ENCODE measurements at places on chromosomes 7 and 10.

GRCh38 chr7:20153567-20153966, 63.6 kb downstream of the MACC1 start:
- DNase-seq: no peak

- no peak for DNase-seq
Measured at GRCh38 chr10:127408112-127408710, 140.9 kb upstream of the NPS start.

GRCh38 chr7:154699417-154699816, 303.5 kb downstream of the PAXIP1 start:
- DNase-seq: no peak

DNA sequence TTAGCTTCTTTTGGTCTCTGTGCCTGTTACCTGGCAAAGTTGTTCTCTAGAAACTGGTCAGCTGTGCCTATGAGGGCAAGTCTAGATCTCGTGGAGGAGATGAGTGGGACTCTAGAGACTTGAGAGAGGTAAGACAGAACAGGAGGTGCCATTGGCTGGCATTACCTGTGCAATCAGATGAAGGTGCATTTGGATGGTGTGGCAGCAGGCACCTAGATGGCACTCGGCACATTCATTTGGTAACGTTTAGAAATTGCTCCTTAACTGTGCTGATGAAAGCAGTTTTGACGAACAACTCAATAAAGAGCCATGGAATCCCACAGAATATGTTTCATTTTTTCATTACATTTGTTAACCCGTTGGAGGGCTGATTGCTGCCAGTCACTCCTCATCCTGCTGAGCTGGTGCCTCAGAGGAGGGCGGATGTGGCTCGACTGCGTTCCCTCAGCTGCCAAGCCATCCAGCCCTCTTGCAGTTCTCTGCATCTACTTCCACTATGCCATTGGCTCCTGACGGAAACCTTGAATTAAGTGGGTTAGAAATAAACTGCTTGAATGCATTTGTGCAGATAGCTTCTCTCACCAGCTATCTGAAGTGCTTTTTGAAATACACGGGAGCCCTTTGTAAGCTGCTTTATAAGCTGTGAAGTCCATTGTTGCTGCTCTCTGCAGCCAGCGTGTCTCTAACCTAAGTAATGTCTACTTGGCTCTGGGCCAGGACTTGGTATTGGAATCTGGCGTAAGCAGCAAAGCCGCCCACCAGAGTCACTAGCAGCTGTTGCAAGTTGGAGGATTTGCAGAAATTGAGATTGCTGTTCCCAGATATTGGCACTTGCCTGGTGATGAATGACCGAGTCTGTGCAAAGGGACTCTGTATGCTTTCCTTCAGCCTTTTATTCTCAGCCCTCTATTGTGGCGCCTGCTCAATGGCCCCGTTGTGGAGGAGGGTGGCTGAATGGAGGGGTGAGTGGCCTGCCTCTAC, 87.4 kb downstream of the LRRC4 start:
- DNase-seq: no peak

GRCh38 chr10:51768886-51769465, 69.6 kb upstream of the CSTF2T start:
- no peak for DNase-seq

- no peak for DNase-seq
Measured at GRCh38 chr7:2681929-2682799, 5.8 kb upstream of the AMZ1 start.

GRCh38 chr10:22433875-22434274, 88.6 kb downstream of the SPAG6 start:
- DNase-seq: no peak

GRCh38 chr10:61164458-61165160, 220.6 kb upstream of the RHOBTB1 start:
- no peak for DNase-seq

DNA sequence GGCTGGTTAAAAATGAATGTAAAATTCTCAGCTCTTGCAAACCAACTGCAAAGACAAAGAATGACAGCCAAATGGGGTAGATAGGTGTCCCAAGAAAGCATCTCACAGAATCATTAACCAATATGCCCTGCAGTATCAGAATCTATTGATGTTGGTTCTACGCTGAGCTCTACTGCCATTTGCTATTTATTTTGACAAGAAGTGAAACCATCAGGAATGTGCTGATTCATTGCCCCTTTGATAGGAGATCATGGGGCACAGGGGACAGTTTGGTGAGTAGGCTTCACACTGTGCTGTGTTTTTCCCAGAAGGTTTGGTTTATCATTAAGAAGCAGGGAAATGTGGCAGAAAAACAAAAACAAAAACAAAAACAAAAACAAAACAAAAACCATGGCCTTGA, 19.4 kb upstream of the CDC14C start:
- DNase-seq: no peak

GRCh38 chr10:116707981-116708380, 34.4 kb downstream of the HSPA12A start:
- no peak for DNase-seq

DNA sequence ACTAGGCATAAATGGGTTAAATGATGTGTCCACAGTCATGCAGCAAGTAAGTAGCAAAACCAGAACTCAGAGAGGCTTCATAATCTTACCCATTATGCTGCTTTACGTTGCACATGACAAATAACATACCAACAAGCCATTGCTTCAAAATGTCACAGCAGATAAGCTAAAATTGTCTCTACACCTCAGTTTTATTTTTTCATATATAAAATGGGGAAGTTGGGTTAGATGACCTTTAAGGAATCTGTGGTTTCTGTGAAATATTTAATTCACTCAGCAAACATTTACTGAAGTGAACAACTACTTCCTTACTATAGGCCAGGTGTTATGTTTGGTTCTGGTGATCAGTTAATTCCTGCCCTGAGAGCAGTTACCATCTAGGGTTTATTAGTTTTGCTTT, 2.2 kb upstream of the ASCC1 start:
- DNase-seq: no peak

DNA sequence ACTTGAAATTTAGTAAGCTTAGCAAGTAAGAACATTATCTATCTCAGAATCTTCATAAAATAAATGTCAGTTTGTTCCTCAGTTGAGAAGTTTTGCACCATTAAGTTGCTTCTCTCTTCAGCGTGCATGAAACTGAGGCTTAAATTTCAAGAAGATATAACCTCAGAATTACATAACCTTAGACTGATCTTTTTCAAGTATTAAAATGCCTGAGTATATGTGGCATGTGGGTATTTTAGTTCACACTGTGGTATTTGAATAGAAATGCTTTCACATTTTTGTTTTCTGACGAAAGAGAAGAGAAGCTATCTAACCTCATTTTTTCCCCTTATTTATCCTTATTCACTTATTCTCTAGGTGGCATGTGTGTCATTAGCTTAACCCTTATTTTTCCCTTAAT, 104.1 kb downstream of the PHF14 start:
- no peak for DNase-seq

DNA sequence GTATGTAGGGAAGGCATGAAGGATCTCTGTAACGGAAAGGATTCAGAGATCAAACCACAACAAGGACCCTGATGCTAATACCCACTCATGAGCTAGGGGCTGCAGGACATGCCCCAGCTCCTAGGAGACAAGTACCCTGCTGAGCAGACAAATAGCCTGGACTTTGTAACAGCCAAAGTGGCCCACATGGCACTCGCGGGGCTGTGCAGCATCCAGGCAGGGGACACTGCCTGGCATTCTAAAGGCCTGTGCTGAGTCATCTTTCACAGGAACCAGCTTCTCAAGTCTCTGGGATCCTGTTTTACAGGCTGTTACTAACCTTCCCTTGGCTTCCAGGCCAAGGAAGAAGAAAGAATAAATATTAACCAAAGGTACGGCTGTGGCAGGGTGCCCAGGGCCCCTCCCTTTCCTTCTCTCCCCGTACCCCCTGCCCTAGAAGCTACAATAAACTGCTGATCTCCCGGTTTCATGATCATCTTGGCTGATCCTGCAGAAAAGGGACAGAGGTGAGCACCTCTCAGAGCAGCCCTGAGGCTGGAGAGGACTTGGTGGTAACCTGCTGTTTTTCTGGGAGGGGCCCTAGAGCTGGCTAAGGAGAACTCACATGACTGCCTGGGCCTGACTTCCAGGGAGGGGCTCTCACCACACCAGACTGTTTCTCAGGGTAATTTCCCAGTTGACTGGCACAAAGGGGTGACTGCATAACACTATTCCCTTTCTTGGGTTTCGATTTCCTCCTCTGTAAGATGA, 4.2 kb upstream of the RPEL1 start:
- no peak for DNase-seq

- DNase-seq: no peak
Measured at GRCh38 chr7:29297194-29297890, 102.8 kb downstream of the CHN2 start.

DNA sequence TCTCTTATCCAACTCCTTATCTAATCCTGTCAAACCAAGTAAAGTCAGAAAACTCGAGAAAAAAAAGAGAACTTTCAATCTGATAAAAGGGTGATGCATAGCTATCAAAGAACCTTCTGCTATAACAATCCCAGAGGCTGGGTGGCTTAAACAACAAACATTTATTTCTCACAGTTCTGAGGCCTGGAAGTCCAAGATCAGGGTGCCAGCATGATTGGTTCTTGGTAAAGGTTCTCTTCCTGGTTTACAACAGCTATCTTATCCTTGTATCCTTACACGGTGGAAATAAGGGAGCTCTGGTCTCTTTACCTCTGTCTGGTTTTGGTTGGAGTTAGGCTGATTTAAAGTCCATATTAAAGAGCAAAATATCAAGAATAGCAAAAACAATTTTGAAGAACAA, 131.9 kb downstream of the PHTF2 start:
- no peak for DNase-seq

- no peak for DNase-seq
Measured at GRCh38 chr7:101941481-101942383, 124.3 kb downstream of the CUX1 start.

DNA sequence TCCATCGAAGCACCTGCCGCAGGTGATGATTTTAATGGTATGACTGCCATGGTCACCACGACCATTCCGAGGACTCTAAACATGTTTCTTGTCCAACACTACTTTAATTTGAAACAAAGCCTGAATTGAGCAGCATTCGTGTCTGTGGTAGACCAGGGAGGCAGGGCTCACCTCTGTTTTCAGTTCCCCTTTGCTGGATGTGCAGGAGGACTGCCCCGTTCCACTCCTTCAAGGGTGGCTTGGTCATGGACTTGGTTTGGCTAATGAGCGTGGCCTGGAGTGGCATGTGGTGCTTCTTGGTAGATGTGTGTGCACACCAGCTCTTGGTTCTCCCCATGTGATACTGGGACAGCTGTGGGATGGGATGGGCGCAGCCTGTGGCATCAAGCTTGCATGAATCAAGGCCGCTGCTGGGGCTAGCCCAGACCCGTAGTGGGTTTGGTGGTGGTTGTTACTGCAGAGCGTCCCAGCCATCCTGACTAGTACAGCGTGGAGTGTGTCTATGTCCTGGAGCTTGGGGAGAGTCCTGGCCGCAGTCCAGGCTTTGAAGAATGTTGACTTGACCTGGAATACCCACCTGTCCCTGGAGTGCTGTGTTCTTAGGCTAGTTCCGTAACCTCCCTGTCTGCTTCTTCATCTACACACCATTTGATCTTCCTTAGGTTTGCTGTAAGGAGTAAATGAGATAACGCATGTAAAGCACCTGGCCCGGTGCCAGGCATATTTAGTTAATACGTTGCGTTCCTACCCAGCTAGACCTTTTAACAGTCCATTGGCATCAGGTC, 34.8 kb downstream of the MGMT start:
- no peak for DNase-seq

DNA sequence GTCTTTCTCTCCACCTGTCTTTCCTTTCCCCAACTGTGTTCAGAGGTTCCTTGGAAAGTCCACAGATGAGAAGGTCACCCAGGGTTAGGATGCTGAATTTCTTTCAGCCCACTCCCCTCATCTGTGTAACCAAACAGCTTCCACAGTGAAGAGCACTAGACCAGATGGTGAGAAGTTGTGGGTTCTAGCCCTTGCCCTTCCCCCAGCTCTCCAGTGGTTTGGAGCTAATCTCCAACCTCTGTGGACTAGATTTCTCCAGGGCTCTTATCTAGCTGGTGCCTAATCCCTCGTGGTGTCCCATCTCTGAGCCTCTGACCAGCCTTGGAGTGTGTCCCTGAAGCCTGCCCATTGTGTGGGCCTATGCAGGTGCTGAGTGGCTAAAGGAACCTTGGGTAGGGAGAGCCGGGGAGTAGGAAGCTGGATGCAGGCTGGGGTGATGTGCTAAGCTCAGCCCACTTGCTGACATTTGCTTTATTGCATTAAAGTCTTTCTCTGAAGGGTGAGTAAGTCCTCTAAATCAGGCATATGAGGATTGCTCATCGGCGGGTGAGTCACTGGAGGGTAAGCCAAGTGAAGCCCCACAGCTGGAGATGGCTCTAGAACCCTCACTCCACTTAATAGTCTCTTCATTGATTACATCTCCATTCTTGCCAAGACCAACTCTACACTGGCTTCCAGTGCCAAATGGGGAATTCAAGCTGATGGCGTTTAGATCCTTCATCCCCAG, 14.9 kb downstream of the DUSP5 start:
- no peak for DNase-seq

GRCh38 chr10:97128516-97129154, 57.1 kb downstream of the SLIT1 start:
- DNase-seq: no peak

GRCh38 chr7:47298636-47299035, 283.3 kb downstream of the TNS3 start:
- no peak for DNase-seq

DNA sequence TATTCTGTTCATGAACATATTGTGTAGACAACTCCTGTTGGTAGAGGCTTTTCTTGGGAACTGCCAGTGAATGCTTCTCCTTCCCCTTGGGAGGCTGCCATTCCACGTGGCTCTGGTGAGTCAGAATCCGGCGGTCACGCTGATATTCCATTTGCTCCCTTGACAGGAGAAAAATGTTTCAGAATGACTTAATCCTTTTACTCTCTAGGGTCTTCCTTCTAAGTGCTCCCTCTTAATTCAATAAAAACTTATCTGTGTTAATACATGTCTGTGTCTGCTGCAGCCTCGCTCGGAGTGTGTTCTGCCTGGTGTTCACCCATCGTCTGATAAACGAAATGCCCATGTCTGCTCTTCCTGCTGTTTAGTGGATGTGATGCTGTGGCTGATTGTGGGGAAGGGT, 278.6 kb downstream of the ARHGAP12 start:
- DNase-seq: no peak

GRCh38 chr7:33251301-33251700, 121.9 kb downstream of the BBS9 start:
- no peak for DNase-seq

DNA sequence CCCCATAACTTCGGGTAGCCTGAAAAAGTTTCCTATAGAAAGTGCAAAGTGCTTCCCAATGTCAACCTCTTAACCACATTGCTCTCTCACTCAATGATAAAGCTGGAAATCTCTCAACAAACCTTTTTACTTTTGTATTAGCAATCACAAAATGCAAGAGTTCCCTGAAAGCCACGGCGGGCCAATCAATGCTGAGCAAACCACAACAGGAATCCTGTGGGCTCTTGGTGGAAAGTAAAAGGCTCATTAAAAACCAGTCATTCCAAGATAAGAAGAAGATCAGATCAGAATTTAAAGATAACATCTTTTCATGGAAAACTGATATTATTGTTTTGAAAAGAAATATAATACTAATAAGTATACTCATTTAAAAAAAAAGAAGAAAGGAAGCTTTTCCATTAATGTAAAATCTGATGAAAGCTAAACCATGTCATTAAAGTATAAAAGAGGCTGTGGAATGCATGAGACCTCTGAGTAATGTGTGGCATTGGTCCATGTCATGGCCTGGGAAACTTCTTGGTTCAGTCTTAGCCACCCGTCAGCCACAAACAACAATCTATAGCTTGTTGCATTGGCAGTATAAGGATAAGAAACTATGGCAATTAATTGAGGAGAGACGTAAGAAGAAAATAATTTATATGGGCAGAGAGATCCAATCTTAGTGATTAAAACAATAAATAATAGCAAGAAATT, 1066.1 kb upstream of the SORCS1 start:
- no peak for DNase-seq

- no peak for DNase-seq
Measured at GRCh38 chr7:132650498-132650897, 74.2 kb upstream of the PLXNA4 start.

Measured in HEK293T (cell line).